ENCODE measurements at places on chromosomes 4 and X.
A peak's percentile ranks its signal among the peaks of the same experiment; 100 is the strongest.

DNA sequence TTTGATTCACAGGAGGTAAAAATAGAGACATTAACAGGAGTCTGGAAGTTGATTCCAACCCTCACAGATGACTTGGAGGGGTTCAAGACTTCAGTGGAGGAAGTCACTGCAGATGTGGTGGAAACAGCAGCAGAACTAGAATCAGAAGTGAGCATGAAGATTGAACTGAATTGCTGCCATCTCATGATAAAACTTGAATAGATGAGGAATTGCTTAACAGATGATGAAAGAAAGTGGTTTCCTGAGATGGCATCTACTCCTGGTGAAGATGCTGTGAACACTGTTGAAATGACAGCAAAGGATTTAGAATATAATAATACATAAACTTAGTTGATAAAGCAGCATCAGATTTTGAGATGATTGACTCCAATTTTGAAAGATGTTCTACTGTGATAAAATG, 76.5 kb downstream of the RELL1 start:
- DNase-seq, result no peak

DNA sequence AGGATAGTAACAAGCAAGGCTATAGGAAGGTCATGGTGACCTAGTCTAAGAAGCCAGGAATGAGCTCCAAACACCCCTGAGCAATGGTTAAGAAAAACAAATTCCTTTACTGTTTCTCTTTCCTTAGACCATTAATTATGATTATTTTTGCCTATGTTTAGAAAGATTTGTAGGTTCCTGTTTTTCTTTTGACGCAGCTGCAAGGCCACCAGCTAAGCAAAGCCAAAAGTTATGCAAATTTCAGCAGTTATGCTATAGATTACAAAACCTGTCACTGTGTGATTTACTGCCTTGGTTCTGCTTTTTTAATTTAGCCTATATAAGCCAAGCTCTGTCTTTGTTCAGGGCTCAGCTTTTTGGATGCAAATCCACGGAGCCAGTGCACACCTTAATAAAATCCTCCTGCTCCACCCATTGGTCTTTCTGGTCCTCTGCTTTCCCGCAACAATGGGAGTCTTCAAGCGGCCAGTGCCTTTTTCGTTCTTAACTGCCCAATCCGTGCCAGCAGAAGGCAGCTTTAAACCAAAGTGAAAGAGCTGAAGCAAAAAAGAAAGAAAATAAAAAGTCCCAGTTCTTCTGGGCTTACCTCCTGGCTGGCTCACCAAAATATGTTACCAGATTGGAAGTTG, 1.4 kb upstream of the CEP135 start:
- DNase-seq, result no peak

- no peak for DNase-seq
These were observed 55.7 kb downstream of the METTL14 start for GRCh38 chr4:118740869-118741268.

- DNase-seq, result no peak
These were observed 53.2 kb downstream of the ATP10D start for GRCh38 chr4:47538111-47538824.

DNA sequence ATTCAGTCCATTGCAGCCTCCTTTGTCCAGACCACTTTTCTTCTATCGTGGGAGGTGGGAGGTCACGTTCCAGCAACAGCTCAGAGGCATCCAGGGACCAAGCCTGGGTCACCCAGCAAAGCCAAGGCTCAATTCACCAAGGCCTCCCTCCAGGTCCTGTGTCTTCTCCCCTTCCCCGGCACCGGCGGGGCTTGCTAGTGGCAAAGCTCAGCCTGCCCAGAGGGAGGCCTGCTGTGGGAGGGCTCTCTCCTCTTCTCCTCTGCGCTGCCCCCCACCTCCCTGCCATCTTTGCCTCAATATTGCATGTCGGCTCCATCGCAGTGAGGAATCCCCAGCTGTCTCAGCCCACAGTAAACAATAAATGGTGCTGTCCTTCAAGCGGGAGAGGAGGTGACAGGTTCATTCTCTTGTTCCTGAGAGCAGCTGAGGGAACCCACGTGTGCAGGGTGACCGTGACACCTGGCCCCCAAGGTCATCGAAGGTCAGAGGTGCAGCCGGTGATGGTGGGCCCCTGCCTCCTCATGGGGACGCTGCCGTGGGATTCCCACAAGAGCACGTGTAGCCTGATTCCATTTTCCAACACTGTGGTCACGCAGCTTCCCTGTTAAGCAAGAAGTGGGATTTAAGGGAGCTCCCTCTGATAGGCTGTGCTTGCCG, 111.5 kb upstream of the PSAPL1 start:
- no peak for DNase-seq

- peak; percentile 18 for DNase-seq
These were observed 141.4 kb downstream of the PPP3CA start for GRCh38 chr4:101205916-101206315.

DNA sequence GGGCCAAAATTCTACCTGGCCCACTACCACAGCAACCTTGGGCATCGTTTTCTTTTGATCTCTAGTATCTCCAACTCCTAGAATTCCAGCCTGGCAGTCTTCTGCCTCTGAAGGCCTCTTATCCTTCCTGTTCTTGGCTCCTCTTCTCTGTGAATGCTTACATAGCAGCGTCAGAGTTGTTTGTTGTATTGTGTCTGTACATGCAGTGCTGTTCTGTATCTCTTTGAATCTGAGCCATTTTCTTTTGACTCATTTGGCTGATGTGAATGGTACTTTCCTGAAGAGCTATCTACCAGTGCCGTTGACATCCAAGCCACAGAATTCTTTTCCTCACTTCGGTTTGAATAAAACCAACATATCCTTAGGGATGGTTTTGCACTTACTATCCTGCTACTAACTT, 79.2 kb downstream of the TMEM164 start:
- DNase-seq, result no peak

DNA sequence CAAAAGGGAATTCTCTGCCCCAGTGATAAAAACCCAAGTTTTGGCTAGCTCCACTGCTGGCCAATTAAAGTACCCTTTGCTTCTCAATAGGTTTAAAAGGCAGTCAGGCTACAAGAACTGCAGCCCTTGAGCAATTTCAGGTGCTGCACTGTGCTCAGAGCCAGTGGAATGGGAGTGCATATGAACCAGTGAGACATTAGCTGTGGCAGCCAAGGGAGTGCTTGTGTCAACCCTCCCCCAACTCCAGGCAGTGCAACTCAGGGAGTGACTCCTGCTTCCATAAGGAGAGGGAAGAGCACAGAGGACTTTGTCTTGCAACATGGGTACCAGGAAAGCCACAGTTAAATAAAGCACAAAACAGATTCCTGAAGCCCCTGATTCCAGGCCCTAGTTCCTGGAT, 61.6 kb upstream of the VAMP7 start:
- no peak for DNase-seq

- no peak for DNase-seq
These were observed 13.7 kb upstream of the WDR1 start for GRCh38 chr4:10130178-10130888.

- DNase-seq, result no peak
These were observed 22.0 kb downstream of the C4orf54 start for GRCh38 chr4:99635601-99636000.

DNA sequence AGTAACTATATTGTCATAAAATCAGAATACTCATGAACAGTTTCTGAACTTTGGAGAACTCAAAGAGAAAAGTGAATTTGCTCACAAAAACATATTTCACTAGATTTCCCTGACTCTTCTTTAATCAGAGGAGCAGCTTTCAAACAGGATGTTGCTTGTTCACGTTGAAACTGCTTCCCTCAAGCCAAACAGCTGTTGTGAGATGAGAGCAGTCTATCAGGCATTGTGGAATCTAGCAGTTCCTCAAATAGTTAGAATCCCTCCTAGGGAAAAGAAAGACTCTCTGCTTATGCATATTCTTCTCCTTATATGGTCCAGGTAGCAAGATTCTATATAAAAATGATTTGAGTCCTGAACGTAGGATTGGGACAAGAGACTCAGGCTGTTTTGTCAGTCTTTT, 1012.1 kb downstream of the FAM133A start:
- DNase-seq, result no peak

DNA sequence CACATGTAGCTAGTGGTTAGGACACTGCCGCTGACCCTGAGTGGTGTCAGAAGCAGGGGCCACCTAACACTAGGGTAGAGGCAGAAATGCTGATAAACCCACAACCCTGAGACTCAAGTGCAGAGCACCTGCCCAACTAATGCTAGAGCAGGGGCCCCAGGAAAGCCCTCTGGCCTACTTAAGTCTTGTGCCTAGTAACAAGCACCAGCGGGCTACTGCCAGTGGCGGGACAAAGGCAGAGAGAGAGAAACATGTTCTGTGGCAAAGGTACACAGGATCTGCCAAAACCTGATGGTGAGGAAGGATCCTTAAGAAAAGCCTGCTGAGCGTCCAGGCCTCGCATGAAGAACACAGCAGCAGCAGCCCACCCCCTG, 172.4 kb downstream of the PRDM5 start:
- DNase-seq, result no peak

- DNase-seq, result no peak
These were observed 38.8 kb upstream of the ADGRA3 start for GRCh38 chr4:22554670-22555069.

- no peak for DNase-seq
These were observed 50.5 kb downstream of the MND1 start for GRCh38 chr4:153394945-153395344.

DNA sequence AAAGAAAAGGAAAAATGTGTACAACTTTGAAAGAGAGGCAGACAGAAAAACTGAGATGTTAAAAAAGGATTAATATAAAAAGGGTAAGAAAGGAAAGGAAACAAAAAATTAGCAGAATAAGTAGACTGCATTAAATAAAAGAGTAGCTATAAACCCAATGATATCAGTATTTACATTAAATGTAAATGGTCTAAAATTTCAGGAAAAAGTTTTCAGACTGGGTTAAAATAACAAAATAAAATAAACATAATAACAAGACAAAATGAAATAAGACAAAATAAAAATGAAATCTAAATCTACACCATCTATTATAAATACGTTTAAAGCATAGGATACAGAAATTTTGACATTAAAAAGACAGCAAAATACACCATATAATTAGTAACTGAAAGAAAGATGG, 199.0 kb downstream of the HTR2C start:
- DNase-seq, result no peak

- no peak for DNase-seq
These were observed 55.1 kb downstream of the GPR82 start for GRCh38 chrX:41779030-41779564.

GRCh38 chrX:53768451-53768850, 81.9 kb upstream of the HUWE1 start:
- no peak for DNase-seq

DNA sequence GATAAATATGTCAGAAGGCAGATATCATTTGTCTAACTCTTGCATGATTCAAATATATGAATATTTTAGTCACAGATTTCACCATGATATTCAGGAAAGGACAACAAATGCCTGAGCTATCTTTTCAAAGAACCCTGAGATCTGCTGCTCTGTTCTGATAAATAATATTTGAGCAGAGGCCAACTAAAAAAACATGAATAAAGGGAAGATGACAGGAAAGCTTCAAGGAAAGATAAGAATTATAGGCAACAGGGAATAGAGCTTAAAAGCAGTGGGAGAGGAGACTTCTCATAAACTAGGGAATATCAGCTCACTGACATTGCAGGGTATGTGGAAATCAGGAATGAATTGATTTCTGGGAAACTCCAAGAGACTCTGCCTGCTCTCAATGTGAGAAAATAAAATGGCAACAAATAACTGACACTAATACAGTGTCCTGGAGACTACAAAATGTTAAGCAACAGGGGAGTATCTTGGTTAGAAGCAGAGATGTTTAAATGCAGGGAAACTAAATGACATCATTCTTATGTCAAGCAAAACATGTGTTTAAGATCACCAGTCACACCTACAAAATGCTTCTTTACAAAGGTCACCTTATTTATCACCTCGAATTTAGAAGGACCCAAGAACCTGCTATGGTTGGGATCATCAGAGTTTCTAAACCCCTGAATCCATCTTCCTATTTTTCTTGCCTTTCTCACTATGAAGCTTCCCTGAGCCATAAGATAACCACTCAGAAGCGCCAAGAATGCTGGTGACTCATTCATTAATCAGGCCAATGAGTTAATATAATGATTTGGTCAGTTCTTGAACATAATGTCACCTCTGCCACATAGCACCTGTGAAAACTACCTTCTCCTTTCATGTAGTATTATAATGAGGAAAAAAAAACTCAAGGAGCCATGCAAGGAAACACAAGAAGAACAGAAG, 78.1 kb downstream of the NDST3 start:
- DNase-seq, result no peak

DNA sequence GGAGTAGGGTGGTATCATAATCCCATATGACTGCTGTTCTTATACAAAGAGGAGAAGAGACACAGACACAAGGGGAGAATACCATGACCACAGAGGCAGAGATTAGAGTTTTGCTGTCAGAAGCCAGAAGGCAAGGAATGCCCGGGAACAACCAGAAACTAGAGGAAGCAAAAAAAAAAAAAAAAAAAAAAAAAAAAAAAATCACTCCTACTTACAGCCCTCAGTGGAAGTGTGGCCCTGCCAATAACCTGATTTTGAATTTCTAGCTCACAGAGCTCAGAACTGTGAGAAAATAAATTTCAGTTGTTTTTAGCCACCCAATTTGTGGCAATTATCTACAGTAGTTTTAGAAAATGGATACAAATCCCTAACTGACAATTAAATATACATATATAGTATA, 30.4 kb upstream of the UBE2NL start:
- no peak for DNase-seq

DNA sequence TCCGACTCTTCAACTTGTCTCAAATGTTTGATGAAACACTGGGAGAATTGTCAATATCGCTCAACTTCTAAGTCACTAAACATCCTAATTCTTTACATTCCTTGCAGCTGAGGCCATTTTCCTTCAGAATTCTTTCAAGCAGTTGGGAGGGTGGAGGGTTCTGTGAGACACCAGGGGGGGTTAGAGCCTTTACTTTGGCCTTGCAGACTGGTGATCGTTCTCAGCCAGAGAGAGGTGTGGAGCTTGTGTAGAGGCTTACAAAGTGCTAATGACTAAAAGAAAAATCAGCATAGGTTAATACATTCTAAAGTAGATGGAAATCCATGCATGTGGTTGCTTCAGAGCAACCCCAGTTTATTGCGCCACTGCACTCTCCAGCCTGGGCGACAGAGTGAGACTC, 21.3 kb upstream of the SOX3 start:
- no peak for DNase-seq

DNA sequence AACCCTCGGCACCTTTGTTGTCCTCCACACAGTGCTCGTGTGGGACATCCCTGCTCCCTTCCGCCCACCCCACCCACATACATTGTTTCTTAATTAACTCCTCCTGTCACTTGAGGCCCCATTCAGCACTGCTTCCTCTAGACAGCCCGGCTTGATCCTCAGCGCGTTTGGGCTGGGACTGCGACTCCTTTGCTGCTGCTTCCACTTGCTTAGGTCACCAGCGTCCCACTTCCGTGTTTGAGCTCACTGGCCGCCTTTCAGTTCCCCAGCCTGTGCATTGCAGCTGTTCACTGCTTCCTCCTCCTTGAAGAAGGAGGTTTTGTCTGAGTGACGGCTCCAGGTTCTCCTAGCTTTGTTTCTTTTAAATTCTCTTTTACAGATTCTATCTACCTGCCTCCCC, 16.1 kb downstream of the RNF4 start:
- DNase-seq, result no peak

DNA sequence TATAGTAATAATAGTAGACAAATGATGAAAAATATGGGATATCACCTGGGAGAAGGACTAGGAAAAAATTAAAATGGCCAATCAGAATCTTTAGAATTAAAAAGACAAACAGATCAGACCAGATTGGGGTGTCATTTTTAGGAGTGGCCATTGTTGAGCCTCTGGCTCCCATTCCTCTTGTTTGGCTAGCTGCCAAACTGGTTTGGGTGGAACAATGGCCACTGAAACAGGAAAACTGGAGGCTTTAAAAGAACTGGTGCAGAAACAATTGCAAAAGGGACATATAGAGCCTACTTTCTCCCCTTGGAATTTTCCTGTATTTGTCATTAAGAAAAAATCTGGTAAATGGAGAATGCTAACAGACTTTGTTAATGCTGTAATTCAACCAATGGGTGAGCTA, 294.8 kb upstream of the DKK2 start:
- no peak for DNase-seq
